ENCODE measurements at places on chromosomes 4 and X.
A peak's percentile ranks its signal among the peaks of the same experiment; 100 is the strongest.

- no peak for DNase-seq
Observed at GRCh38 chr4:155597281-155597680, 69.4 kb upstream of the GUCY1A1 start.

GRCh38 chrX:22135171-22135711 lies 103.1 kb downstream of the PHEX start:
- no peak for DNase-seq

- no peak for DNase-seq
Observed at GRCh38 chr4:3868211-3869173, 102.3 kb downstream of the ADRA2C start.

DNA sequence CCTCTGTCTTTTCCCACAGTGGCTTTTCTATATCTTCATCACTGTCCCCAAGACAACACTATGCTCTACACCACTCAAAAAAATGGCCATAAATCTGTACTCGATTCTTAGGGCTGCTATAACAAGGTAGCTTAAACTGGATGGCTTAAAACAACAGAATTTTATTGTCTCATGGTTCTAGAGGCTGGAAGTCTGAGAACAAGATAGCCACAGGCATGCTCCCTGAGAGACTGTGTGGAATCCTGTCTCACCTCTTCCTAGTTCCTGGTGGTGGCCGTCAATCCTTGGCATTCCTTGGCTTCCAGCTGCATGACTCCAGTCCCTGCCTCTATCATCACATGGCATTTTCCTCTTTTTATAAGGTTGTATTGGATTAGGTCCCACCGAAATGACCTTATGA lies 70.7 kb upstream of the DCLK2 start:
- no peak for DNase-seq

DNA sequence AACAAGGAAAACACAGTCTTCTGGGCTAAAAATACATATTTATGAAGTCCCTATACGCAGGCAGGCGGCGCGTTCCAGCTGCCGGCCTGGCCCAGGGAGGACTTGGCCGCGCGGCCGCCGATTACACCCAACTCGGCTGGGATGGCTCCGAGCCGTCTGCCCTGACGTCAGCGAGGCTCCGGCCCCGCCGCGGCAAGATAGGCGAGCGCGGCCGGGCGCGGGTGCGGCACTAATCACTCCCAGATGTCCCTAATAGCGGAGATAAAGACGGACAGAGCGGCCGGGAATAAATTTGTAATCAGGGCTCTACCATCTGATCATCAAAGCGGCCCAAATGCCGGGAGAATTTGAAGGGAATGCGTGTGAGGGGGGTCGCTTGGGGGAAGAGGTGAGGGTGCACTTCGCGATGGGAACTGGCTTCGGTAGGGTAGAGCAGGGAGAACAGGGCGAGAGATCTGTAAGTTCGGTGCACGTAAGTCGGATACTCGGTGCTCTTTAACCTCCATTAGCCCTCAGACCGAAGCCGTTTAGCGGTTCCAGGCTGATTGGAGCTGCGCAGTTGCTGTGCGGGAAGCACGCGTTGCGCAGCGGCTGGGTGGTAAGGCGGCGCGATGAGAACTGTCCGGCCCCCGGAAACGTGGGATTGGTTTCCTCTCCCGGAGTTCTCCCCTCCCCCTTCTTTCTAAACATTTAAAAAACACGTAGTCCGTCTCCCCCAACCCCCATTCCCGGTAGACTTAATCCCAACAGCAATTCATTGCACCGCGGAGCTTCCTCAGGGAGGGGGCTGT lies 7.7 kb downstream of the HAND2 start:
- DNase-seq: no peak

DNA sequence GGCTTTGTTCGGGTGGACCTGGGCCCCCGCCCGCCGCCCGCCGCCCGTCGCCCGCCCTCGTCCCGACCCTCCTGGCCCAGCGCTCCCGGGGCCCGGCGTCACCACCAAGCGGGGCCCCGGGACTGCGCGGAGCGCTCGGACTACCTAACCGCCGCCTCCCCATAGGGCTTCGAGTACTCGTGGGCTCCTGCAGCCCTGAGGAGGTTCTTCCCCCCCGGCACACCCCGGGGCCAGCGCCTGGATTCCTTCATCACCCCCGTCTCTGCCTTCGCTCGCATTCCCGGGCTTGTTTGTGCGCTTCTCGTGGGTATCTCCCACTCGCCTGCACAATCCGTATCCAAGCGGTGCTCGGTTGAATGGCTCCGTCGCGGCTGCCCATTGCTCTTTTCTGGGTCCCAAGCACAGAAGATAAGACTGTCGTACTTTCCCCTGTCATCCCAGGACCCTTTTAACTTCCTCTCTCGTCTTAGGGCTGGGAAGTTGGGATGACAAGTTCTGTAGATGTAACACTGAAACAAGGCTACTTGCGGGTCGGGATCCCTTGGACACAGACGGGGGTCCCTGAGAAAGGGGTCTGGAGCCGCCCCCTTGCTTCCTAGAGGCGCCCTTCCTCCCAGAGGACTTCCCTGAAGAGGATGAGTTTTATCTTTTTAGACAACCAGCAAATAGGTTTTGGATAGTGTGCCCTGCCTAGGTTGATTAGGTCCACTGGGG lies 565 bp downstream of the MOB1B start:
- DNase-seq: no peak

DNA sequence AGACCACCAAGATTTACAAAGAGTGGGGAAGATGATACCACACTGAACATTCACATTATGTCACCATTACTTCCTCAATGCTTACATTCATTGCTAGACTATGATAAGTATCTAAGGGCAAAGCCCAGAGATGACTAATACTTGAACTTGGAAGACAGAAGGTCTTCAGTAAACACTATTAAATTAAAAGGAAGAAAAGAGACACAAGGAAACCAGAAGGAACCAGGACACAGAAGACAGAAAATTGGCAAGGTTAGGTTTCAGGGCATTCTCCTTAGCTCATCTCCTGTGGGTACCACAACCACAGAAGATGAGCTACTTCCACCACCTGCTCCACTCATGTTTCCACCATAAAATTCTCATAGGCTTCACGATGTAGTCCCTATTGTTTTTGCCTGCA lies 64.9 kb downstream of the NLGN4X start:
- DNase-seq: no peak

- no peak for DNase-seq
Observed at GRCh38 chrX:65706041-65706828, 38.8 kb downstream of the MSN start.

- DNase-seq: no peak
Observed at GRCh38 chr4:86554646-86555045, 39.5 kb upstream of the PTPN13 start.

- DNase-seq: no peak
Observed at GRCh38 chrX:130841776-130842175, 61.2 kb downstream of the ENOX2 start.

DNA sequence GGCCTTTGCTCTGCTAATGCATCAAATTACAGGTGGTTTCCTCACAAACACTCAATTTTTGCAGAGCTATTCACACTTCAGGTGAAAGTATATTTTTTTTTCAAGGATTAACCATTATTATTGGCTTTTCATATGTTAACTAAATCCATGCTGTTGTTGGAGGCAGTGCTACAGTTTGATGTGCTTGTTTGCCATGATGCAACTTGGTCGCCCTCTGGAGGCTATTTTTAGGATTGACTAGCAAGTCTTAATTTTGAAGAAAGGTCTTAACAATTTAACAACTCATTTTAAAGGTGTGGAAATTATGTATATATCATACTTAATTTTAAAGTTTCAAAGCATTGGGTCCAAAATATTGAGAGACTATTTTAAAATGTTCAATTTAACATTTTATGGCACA lies 168.8 kb upstream of the FAM47A start:
- DNase-seq: peak; percentile 39

DNA sequence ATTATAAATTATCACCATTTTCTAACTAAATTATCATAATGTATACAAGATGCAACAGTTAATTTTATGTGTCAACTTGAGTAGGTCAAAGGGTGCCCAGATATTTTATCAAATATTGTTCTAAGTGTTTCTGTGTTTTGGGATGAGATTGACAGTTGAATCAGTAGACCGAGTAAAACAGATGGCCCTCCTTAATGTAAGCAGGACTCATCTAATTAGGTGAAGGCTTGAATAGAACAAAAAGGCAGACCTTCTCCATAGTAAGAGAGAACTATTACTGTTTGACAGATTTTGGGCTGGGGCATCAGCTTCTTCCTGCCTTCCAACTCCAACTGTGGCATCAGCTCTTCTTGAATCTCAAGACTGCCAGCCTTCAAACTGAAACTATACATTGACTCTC lies 185.8 kb downstream of the TRAM1L1 start:
- no peak for DNase-seq

DNA sequence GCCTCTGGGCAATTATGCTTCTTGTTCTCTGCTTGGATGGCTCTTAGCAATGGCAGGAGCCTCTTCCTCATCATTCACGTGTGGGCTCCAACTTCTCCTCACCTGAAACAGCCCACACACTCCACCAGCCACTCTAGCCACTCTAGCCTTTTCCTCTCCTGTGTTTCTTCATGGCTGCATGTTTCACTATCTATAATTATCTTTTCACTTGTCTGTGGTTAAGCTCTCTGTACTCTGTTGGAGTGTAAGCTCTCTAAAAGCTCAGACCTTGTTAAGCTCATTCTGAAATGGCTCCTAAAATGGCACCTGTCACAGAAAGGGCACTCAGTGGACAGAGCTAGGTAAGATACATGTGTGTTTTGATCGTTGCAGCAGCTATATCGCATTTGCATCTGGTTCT lies 80.0 kb downstream of the SH3KBP1 start:
- no peak for DNase-seq

All from NCI-H1417 treated with DMSO at 0.1 percent for 48 hours (cell line).